ENCODE measurements at places on chromosomes 3 and 15.

DNA sequence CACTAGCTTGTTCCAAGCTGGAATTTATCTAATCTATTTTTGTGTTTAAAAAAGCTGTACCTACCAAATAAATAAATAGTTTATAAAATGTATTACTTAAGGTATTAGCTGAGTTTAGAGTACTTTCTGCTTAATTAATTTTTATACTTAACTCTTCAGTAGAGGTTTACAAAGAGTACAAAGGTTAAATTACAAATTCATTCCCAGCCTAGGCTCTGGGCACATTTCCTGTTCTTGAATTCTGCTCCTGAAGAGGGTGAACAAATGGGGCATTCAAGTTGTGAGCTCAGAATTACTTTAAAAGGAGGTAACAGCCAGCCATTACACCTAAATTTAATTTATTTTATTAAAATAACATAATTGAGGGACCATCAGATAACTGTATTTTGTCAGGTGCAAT, 26.4 kb downstream of the MKRN2 start:
- no peak for DNase-seq

DNA sequence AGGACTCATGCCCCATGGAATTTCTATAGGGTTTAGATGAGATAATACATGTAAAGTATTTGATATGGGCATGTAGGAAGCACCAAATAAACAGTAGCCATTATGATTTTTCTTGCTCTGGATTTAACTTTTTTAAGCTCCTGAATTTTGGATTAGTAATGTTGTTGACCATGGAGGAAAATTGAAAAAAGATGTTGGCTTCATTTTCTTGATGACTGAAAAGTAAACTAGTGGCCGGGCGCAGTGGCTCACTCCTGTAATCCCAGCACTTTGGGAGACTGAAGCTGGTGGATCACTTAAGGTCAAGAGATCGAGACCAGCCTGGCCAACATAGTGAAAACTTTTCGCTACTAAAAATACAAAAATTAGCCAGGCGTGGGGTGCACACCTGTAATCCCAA, 120.3 kb downstream of the PTPRG start:
- DNase-seq, result no peak

DNA sequence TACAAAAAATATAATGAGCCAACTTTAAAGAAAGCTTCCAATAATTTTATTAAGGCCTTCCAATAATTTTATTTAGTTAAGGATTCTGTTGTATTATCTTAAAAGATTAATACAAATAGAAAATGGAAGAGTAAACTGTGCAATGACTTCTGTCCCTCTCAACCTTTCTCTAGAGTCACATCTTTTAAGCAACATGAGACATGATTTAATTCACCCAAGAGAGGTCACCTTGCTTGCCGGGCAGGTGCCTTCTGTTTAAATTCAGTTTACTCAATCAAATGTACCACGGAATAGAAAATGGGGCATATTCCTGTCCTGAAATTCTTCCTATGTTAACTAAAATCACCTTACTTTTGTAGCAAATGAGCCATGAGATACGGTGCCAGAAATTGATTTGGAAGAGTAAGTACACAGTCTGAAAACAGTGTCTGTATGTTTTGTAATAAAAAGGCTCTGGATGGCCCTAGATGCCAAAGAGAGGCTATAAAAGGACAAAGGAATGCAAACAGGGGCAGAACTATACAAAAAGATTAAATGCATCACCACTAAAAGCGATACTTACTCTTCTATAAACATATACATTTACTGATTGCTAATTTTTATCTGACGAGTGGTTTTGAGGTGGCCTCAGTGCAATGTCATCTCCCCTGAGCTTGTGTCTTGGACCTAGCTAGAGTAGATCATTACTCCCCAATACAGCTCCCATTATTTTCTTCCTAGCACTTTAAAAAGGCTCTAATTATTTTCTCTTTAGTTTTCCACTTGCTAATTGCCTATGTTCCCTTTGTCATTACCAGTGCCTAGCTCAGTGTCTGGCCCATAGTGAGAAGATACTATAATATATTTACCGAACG, 134.0 kb downstream of the FHIT start:
- DNase-seq, result no peak

GRCh38 chr3:193640165-193640715, 47.2 kb downstream of the OPA1 start:
- DNase-seq, result no peak

GRCh38 chr3:3087716-3088465, 22.3 kb downstream of the IL5RA start:
- no peak for DNase-seq

DNA sequence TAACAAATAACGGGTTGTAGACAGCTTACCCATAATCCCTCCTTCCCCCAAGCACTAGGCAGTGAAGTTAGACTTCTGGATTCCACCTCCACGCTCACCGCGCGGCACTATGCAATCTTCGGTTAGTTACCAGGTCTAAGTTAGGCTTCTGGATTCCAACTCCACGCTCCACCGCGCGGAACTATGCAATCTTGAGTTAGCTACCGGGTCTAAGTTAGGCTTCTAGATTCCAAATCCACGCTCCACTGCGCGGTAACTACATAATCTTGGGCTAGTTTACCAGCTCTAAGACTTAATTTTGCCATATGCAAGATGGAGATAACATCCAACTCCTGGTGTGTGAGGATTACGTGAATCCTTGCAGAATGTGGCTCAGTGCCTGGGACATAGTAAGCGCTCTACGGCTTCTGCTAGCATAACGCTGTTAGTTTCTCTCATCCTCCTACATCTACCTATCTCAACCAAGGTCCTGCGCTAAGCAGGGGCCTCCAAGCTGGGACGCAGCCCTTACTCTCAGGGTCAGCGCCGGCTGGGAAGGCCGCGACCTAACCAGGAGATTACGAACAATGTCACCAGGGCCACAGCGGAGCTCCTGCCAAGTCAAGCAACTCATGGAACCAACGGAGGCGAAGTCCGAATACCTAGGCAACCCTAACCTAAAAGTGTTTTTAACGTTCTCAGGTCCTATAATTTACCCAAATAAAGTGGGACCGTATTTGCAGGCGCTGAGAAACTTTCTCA, 497 bp upstream of the RPLP1 start:
- peak; percentile 53 for DNase-seq

DNA sequence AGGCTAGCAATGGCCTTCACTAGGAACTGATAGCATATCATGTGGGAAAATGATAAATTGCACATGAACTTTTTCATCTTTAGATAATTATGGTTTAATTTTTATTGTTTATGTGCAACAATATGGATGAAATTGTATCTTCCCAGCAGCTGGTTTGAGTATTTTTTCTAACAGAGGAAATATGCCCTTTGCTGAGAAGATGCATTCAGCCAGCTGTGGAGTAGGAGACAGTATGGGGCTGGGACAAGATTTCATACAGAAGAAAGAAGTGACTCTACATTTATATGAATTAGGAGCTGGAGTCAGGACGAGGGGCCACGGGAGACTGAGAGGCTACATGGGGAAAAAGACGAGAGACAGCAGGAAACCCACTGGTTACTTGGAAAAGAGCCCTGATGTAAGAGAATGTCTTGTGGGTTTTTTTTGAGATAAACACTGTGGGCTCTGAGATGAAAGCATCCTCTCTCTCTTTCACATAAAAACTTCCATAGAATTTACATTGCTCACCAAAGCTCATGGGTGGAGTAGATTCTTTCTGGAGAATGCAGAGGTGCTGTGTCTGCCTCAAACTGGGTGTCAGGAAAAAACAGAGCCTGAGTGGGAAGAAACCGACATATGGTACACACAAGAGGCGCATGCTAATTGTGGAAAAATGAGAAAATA, 115.2 kb upstream of the PDZRN3 start:
- peak; percentile 53 for DNase-seq

GRCh38 chr15:70195171-70195570, 97.5 kb upstream of the TLE3 start:
- DNase-seq, result no peak

GRCh38 chr15:58616171-58616570, 133.3 kb downstream of the ADAM10 start:
- DNase-seq, result peak; percentile 29

GRCh38 chr3:43932921-43933320, 242.2 kb downstream of the ABHD5 start:
- peak; percentile 55 for DNase-seq

- DNase-seq, result no peak
These were observed 38.3 kb upstream of the MITF start for GRCh38 chr3:69700949-69701348.

DNA sequence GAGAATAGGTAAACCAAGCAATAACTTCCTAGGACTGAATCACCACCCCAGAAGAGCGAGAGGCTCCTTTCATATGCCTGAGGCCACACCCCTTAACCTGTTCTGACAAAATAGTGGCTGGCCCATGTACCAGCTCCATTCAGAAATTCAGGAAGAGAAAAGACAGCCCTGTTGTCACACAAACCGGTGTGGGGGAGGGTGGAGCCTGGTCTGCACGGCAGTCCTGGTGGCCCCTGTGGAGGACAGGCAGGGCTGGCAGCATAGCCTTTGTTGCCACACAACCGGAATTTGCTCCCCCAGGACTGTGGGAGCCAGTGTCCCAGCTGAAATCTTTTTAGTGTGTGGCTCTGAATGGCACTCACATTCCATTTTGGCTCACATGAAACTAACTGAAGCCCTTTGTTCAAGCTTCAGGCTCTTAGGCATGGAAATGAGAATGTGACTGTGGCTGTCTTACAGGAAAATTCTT, 23.8 kb downstream of the RLBP1 start:
- DNase-seq, result no peak

DNA sequence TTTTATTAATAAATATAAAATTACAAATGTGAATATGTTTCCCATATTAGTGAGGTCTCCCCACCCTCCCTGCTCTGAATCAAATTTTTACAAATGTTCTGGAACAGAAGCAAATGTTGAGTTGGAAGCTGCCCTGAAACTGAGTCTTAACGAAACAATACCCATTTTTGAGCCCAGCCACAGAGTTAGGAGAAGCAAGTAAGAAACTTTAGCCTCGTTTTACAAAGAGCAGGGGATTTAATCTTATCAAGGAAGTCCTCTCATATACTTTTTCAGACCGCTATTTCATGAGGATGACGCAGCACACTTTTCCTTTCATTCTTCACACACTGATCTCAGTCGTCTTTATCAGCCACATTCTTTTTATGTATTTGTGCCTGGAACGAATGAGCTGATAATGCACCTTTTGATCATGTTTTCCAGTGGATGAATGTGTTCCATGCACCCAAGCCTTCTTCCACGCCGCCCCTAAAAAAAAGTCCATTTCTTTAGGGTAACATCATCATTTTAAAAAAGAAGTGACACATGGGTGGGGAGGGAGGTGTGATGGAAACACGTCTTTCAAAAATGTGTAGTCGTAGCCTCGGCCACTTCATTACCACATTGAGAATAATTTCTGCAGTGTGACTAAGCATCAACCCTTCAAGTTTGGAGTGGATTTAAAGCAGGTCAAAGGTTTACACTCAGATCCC, 48.1 kb downstream of the SETMAR start:
- peak; percentile 6 for DNase-seq

DNA sequence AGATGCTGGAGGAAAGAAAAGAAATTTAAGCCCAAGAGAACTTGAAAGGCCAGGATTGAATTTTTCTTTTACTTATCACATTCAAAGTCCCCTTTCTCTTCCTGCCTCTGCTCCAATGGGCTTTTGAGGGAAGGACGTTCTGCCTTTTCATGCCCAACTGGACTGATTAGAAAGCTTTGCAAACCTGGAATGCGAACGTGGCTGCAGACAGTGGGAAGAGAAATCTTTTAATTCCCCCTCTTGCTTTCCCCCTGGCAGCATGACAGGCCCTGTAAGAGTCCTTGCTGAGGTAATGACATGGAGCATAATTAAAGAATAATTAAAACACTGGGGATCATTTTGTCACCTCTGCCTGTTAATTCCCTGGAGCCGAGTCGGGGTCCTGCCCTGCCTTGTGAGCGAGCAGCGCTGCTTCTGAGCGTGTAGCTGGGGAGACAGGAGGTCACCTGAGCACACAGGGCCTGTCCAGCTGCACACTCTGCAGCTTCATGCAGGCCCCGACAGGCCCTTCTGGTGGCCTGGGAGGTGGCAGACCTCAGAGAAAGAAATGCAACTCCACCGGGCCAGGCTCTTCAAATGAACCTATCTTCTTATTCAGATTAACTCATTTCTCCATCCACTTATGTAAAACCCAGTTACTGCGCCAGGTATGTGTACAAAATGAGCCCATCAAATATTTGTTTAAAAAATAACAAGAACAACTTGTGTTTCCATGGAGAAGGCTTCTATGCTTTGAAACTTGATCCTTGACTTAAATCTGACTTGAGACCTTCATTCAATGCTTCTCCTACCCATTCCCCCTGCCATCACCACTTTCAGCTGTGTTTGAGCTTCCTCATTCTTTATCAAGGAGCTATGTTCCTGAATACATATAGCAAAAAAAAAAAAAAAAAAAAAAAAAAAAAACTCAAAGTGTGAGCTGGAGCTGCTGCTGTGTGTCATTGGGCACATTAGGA, 628.2 kb upstream of the CFAP20DC start:
- no peak for DNase-seq

- no peak for DNase-seq
These were observed 45.2 kb upstream of the LMCD1 start for GRCh38 chr3:8456412-8456811.

DNA sequence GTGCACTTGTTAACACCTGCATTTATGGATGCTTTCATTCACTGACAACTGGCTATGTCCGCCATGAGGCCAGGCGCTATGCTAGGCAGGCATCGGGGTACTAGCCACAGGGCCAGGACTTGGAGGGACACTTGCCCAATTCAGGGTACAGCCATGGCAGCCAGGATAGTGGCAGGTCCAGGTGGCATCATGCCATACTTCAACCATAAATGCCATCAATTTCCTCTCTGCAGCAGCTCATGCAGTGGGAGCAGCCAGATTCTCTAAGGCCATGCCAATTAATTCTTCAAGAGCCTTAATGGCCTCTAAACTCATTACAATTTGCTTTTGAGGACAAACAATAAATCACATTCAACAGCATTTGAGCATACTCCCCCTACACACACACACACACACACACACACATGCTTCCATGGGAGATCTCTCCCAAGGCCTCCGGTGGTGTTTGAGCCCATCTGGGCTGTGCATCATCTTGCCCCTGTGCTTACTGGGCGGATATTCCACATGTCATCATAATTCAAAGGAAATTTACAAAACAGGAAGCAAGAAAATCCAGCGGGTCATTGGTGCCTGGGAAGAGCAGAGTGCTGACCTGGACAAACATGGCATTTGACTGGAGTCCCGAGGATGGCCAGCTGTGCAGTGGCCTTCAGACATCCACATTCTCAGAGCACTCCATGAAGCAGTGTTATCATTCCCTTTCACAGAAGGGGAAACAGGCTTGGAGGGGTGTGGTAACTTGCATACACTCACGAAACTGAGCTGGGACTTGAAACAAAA, 109.1 kb downstream of the IQSEC1 start:
- DNase-seq, result peak; percentile 65

DNA sequence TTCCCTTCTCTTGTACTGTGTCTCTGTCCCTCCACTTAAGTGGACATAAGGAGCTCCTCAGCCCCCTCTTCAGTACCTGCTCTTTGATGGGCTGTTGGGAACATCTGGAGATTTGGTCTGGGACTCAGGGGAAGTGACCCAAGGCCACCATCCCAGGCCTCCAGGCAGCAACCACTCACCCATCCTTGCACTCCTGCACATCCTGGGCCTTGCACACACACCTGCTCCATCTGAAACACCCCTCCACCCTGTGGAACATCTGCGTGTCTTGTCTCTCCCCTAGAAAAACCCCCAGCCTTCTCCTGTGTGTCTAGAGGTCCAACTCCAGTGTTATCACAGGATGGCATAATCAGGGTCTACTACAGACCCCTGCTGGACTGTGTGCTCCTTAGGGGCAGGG, 74.3 kb downstream of the ABTB1 start:
- DNase-seq, result no peak
